ENCODE measurements at places on chromosomes 1 and 21. TPM values are rescaled to one million over a fixed set of nuclear protein-coding genes. Genes with fewer than 3 reads are reported as not detected.

The ATP1A4 gene
- 0.61 TPM for total RNA-seq

DNA sequence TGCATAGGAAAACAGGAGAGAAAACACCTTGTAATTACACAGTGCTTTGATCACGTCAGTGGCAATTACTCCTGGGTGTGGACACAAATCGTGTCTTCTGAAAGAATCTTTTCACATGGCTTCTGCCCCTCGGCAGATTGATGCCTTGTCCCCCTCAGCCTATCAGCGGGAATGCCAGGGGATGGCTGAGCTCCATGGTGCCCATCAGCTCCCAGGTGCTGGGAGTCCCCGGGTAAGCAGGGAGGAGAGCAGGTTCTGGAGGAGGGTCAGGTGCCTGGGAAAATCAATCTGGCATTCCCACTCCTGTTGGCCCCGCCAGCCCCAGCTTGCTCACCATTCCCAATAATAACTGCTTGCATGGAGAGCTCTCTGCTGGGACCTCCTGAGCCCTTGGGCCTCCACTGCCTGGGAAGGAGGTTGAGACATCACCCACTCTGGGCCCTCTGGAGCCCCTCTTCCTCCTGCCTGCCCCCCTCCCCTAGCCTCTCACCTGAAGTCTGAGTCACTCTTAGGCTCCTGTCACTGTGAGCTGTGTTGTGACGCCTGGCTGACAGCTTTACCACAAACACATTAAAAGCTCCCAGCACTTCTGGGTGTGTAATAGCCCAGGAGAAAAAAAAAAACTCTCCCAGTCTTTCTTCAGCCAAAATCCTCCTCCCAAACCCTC, 4.9 kb downstream of the CAMK2N1 start:
- peaks cover 31% of the 10 kb centered on the region for H3K27me3 ChIP-seq
- H3K4me1 ChIP-seq = peaks cover 14% of the 10 kb centered on the region
- no peak overlapping the region for H3K27ac ChIP-seq
- H3K4me3 ChIP-seq = no peak overlapping the region
- H3K36me3 ChIP-seq = no peaks in the 10 kb centered on the region

The OLFML3 gene
- total RNA-seq = 55.3 TPM

DNA sequence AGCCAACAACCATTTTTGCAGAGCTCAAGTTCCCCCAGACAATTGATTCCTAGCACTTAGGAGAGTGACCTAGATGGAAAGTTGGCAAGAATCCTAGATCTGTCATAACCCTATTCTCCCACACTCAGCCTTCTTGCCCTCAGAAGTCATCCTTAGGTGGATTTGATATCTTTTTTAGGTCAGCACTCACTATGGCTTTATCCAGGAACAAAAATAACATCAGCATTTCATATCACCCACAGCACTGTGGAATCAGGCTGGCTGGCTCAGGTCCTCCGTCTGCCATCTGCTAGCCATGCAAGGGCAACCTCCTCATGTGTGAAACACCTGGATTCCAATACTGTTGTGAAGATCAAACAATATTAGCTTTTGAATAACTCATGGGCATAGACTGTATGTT, 6.0 kb downstream of the DPT start:
- H3K4me3 ChIP-seq = no peak overlapping the region
- no peak for DNase-seq
- no peaks in the 10 kb centered on the region for H3K27me3 ChIP-seq
- no peak overlapping the region for H3K27ac ChIP-seq
- no peaks in the 10 kb centered on the region for H3K36me3 ChIP-seq
- H3K4me1 ChIP-seq = no peaks in the 10 kb centered on the region

The STUM gene
- total RNA-seq = 1.2 TPM

All from H1 (cell line).